Mesothelial cell of epicardium (in vitro differentiated cells): ENCODE measurements at places on chromosomes 2 and 18. TPM values are rescaled to one million over a fixed set of nuclear protein-coding genes. Genes with fewer than 3 reads are reported as not detected.

The LYG2 gene
- not detected in 3 replicates for total RNA-seq

The LRP1B gene
- total RNA-seq, result 1.7 to 1.9 TPM (median 1.8 TPM) in 3 replicates

The ZSWIM2 gene
- total RNA-seq, result not detected in 3 replicates

The LRP2 gene
- total RNA-seq, result 52.1 to 54.3 TPM (median 54.2 TPM) in 3 replicates

DNA sequence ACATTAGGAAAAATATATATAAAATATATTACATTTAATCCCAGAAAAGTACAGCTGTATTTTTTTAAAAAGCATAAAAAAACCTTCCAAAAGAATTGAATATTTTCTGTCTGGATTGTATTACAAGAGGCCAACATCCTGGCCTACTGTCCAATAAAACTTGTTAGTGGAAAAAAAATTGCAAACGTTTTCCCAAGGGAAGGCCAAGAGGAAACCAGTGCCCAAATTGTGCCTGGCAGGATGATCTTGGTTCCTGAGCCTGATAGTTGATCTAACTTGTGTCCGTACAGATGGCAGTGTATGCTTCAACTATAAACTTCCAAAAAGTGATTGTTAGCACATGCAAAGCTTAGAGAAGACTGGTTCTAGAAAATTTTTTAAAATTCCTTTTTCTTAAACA is 90.6 kb upstream of the LPIN2 start:
- no peaks in the 10 kb centered on the region for H3K36me3 ChIP-seq
- peaks cover 32% of the 10 kb centered on the region for H3K4me1 ChIP-seq
- H3K27ac ChIP-seq, result peak overlapping the region; percentile 47
- DNase-seq, result no peak

DNA sequence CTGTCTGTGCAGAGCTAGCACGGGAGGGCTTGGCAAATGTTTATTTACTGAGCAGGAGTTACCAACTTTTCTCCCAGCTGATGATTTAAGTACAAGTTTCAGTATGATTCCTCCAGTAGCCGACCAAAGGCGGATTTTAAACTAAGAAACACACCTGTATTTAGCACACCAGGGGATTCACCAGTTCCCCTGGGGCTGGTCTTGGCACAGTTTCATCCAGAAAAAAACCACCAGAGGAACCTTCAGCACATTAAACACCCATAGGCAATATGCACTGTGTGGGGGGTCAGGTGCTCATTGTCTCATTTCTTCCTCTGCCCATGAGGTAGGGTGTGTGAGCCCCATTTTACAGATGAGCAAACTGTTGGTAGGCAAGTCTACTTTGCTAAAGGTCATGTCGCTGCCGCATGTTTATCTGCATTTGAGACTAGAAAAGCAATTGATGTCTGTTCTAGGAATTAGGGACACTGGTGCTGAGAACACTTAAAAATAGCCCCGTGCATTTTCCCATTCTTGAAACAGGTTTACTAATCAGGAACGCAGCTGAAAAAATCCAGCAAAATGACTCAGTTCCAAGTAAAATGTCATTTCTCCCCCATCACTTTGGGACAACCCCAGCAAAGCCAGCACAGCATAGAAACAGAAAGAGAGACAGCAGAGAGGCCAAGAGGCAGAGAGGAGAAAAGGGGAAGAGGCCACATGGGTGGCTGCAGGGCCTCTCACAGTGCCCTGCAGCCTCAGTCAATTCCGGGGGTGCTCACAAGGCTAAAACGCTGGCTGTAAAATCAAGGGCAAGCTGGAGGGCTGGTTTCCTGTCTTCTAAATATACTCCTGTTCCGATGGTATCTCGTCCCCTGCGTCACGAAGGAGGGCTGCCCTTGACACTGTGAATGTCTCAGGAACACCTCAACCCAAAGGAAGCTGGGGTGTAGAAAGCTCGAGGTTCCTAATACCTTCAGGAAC is 166.8 kb upstream of the ID2 start:
- no peaks in the 10 kb centered on the region for H3K27me3 ChIP-seq
- no peak for DNase-seq
- no peaks in the 10 kb centered on the region for H3K4me1 ChIP-seq

DNA sequence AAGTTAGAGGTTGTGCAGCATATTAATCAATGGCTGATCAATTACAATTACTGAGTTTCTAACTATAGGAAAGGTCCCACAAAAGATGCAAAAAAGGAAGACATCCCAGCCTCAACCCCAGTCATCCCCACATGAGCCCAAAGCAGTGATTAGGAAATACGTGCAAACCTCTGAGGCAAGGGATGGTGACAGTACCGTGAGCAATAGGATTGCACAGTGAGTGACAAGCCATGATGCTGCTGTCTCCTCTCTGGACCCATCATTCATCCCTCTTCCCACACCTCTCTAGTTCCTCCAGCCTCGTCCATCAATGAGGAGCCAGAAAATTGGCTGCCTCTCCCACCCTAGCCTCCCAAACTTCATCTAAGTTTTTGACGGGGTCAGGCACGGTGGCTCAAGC is 4.0 kb upstream of the SLC11A1 start:
- no peak overlapping the region for H3K27ac ChIP-seq
- no peak for DNase-seq
- peaks cover 5% of the 10 kb centered on the region for H3K4me1 ChIP-seq
- peaks cover 7% of the 10 kb centered on the region for H3K27me3 ChIP-seq
- no peaks in the 10 kb centered on the region for H3K36me3 ChIP-seq

- no peak overlapping the region for H3K27ac ChIP-seq
- no peak overlapping the region for H3K4me3 ChIP-seq
- DNase-seq, result no peak
- peaks cover 13% of the 10 kb centered on the region for H3K36me3 ChIP-seq
- H3K27me3 ChIP-seq, result no peaks in the 10 kb centered on the region
- H3K4me1 ChIP-seq, result peaks cover 3% of the 10 kb centered on the region
These were observed 391.6 kb upstream of the HS6ST1 start for GRCh38 chr2:128710242-128710641.

- peak overlapping the region; percentile 47 for H3K27ac ChIP-seq
- H3K36me3 ChIP-seq, result no peaks in the 10 kb centered on the region
- DNase-seq, result no peak
- peaks cover 26% of the 10 kb centered on the region for H3K4me1 ChIP-seq
- no peak overlapping the region for H3K4me3 ChIP-seq
These were observed 20.5 kb downstream of the SH2D6 start for GRCh38 chr2:85439025-85439472.

- peaks cover 3% of the 10 kb centered on the region for H3K27me3 ChIP-seq
- H3K36me3 ChIP-seq, result no peaks in the 10 kb centered on the region
- no peak for DNase-seq
- H3K4me1 ChIP-seq, result no peaks in the 10 kb centered on the region
- H3K27ac ChIP-seq, result no peak overlapping the region
These were observed 1601.1 kb downstream of the SUCLG1 start for GRCh38 chr2:82857967-82858366.

DNA sequence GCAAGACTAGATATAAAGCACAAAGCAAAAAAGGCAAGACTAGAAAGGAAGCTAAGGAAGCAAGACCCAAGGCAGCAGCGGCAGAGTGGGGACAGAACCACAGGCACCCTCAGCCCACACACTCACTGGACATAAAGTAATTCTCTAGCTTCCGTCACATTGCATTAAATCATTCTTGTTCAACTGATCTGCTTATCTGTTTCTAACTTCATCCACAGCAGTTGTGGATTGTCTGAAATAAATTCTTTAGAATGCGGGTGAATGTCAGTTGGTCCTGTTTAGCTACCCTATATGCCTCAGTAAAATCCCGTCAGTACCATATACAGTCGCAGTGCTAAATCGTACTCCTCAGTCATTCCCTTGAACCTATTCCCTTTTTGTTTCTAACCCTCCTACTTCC is 183.2 kb upstream of the SLC39A10 start:
- H3K36me3 ChIP-seq, result no peaks in the 10 kb centered on the region
- no peaks in the 10 kb centered on the region for H3K27me3 ChIP-seq
- DNase-seq, result no peak

DNA sequence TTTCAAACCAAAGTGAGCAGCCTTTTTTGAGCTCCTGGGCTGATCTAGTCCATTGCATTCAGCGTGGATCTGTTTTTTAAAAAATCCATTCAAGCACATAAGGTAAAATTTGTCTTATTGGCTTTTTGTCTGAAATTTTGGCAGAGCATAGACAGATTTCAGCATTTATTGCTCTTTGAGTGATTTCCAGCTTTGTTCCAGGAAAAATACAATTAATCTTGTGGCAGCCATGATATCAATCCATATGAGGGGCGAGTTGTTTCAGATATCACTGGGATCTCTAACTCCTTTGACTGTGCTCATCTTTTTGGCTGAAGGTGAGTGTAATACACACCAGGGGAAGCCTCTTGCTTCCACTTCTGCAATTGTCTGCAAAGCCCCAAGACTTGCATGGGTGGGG is 523.9 kb downstream of the SLC4A3 start:
- no peak overlapping the region for H3K4me3 ChIP-seq
- H3K27ac ChIP-seq, result no peak overlapping the region
- peaks cover 35% of the 10 kb centered on the region for H3K4me1 ChIP-seq
- no peak for DNase-seq

DNA sequence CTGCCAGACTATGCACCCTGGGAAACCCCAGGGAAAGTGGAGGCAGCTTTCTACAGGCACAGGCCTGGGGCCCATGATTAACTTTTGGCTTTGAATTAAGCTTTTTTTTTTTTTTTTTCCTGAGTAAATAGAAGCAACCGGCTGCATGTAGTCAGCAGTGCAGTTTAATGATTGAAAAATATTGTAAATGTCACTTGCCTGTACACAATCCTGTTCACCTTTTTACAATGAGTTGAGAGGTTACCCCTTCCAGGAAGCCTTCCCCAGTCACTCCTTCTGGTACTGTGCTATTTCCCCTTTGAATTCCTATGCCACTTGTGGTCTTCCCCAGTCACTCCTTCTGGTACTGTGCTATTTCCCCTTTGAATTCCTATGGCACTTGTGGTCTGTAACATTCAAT is 475.6 kb downstream of the TDRD15 start:
- DNase-seq, result no peak
- H3K27ac ChIP-seq, result no peak overlapping the region
- H3K36me3 ChIP-seq, result no peaks in the 10 kb centered on the region
- no peak overlapping the region for H3K4me3 ChIP-seq

GRCh38 chr2:208315081-208315788 is 49.2 kb downstream of the PIKFYVE start:
- H3K27ac ChIP-seq, result no peak overlapping the region
- peaks cover 33% of the 10 kb centered on the region for H3K36me3 ChIP-seq
- no peak overlapping the region for H3K4me3 ChIP-seq

DNA sequence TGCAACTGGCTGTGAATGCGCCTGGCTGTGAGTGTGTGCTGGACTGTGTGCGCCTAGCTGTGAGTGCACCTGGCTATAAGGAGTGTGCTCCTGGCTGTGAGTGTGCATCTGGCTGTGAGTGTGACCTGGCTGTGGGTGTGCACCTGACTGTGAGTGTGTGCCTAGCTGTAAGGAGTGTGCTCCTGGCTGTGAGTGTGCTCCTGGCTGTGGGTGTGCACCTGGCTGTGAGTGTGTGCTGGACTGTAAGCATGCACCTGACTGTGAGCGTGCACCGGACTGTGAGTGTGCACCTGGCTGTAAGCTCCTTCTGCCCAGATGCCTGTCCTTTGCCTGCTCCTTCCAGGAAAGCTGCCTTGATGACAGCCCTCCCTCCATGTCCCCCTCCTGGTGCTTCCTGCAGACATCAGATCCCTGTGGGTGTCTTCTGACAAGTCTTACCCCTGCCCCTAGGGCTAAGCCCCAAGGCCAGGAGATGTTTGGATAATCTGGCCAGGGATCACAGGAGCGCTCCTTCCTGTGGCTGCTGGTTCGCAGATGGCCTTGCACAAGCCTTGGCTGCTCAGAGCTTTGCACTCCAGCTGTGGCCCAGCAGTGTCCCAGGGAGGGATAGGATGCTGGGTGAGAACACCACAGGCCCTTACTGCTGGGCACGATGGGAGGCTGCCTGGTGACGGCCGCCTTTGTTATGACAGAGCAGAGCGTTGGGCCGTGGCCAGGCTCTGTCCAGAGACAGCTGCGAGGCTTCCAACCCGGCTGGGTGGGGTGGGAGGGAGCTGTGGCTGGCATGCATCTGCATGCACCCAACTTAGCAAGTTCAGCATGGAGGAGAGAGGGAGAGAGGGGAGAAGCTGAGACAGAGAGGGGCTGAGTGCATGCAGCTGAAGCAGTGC is 89.9 kb downstream of the GLI2 start:
- no peak for DNase-seq
- no peak overlapping the region for H3K4me3 ChIP-seq
- peaks cover 33% of the 10 kb centered on the region for H3K4me1 ChIP-seq
- H3K36me3 ChIP-seq, result peaks cover 4% of the 10 kb centered on the region
- H3K27me3 ChIP-seq, result no peaks in the 10 kb centered on the region

- H3K4me3 ChIP-seq, result no peak overlapping the region
- peaks cover 20% of the 10 kb centered on the region for H3K36me3 ChIP-seq
- H3K27ac ChIP-seq, result peak overlapping the region; percentile 84
These were observed 48.6 kb downstream of the NRP2 start for GRCh38 chr2:205730701-205731582.

DNA sequence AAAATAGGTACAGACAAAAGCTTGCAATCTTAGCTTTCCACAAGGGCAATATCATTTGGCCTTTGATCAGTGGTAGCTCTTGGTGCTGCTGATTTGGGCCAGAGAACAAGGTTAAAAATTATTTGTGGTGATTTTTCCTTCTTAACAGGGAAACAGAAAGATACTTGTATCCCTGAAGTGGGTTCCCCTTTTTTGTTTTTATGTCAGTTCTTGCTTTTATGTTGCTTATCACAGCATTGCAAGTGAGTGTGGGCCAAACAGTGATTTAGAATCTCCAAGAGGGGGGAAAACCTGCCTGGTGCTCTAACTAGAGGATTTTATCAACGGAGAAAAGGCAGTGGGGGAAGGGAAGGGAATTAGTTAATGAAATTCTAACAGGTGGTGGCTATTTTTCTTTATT is 197.6 kb upstream of the SP5 start:
- H3K27ac ChIP-seq, result no peak overlapping the region
- H3K4me3 ChIP-seq, result no peak overlapping the region
- no peaks in the 10 kb centered on the region for H3K4me1 ChIP-seq
- DNase-seq, result no peak
- H3K27me3 ChIP-seq, result no peaks in the 10 kb centered on the region

DNA sequence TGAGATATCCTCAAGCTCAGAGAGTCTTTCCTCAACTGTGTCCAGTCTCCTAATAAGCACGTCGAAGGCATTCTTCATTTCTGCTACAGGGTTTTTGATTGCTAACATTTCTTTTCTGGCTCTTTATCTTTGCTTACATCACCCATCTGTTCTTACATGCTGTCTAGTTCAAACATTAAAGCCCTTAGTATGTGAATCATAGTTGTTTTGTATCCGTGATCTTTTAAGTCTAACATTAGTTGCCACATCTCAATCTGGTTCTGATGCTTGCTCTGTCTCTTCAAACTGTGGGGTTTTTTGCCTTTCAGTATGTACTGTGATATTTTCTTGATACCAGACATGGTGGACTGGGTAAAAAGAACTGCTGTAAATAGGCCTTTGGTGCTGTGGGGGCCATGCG is 235.2 kb downstream of the SH3RF3 start:
- H3K27ac ChIP-seq, result no peak overlapping the region
- no peaks in the 10 kb centered on the region for H3K27me3 ChIP-seq

GRCh38 chr2:8421658-8422449 is 260.0 kb upstream of the ID2 start:
- H3K27me3 ChIP-seq, result no peaks in the 10 kb centered on the region
- no peaks in the 10 kb centered on the region for H3K36me3 ChIP-seq
- no peak for DNase-seq
- H3K4me1 ChIP-seq, result peaks cover 16% of the 10 kb centered on the region
- H3K27ac ChIP-seq, result no peak overlapping the region
